Chondrocyte (in vitro differentiated cells): ENCODE measurements at places on chromosomes 11 and 22. TPM values are rescaled to one million over a fixed set of nuclear protein-coding genes. Genes with fewer than 3 reads are reported as not detected.

YAP1 gene
- total RNA-seq: 114 to 132 TPM (median 116 TPM) in 3 replicates

GAL gene
- 0.74 to 1.9 TPM (median 0.90 TPM) in 3 replicates for total RNA-seq

GRCh38 chr11:116189408-116190170, 583.2 kb downstream of the BUD13 start:
- no peak for DNase-seq

DNA sequence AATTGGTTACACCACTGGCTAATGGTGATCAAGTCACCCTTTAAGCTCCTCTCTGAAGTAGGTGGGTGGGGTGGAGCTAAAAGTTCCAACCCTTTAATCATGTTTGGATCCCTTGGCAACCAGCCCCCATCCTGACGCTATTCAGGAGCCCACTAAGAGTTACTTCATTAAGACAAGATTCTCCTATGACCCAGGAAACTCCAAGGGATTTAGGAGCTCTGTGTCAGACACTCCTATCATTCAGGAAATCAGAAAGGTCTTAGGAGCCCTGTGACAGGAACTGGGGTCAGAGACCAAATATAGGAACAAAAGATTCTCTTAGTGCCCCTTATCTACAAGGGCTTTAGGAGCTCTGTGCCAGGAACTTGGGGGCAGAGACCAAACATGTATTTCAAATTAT, 141.3 kb downstream of the ATG16L2 start:
- DNase-seq: no peak

GRCh38 chr11:69252490-69252837, 41.5 kb upstream of the MYEOV start:
- DNase-seq: no peak

GRCh38 chr11:2122907-2123627, 16.1 kb downstream of the IGF2 start:
- DNase-seq: no peak

DNA sequence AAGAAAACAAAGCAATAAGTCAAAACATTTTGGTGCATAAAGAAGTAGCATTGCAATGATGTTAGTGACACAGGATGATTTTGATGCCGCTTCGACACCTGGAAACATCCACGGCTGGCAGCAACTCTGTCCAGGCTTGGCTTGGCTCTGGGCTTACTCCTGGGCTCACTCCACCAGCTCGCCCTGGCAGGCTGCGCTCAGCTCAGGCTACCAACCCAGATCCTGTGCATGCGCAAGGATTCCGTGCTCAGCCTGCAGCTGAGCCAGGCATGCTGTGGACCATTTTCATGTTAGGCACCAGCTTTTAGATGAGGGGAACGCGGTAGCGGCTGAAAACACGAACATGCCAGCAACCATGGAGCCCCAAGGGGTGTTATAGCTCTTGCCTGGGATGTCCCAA, 66.0 kb downstream of the SLC25A17 start:
- no peak for DNase-seq
